CD4-positive, alpha-beta T cell treated with Interleukin-12 subunit alpha and Interleukin-12 subunit beta, for 1 hour (primary cell): ENCODE measurements at places on chromosomes 1 and 21.

DNA sequence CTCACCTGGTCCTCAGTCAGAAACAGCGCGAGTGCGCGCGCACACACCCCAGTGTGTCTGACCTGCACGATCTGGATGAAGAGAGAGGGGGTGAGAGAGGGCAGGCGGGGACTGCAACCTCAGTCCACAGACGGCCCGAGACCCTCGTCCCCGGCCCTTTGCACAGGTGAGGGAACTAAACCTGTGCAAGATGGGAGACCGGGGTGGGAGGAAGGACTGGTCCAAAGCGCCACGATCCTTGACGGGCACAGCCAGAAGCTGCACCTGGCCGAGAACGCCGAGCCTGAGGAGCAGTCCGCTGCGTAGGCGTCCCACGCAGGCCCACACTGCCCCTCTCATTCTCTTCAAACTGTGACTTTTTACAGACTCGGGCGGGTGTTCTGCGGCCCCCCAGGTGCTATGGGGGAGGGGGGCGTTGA is 519 bp upstream of the IQCC start:
- DNase-seq: no peak

DNA sequence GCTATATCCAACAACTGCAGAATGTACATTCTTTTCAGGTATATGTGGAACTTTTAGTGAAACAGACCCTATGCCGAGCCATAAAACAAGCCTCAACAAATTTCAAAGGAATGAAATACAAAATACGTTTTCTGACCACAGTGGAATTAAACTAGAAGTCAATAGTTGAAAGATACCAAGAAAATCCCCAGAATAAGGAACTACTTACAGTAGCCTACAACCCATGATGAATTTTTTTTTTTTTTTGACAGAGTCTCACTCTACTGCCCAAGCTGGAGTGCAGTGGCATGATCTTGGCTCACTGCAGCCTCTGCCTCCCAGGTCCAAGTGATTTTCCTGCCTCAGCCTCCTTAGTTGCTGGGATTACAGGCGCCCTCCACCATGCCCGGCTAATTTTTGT is 83.4 kb downstream of the RUNX3 start:
- DNase-seq: no peak

DNA sequence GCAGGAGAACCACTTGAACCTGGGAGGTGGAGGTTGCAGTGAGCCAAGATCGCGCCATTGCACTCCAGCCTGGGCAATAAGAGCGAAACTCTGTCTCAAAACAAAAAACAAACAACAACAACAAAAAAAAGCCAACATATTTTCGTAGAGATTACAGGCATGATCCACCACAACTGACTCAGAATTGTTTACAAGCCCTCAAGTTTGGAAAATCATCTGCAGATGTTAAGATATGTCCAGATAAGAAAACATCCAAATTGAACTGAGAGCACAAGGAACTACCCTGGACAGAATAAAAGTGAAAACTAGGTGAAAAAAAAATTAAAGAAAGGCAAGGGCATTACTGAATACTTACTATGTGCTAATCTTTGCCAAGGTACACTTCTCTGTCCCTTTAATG is 89.8 kb upstream of the WLS start:
- no peak for DNase-seq

GRCh38 chr1:71502006-71502405 is 421.2 kb upstream of the ZRANB2 start:
- DNase-seq: no peak

GRCh38 chr1:183824291-183824690 is 19.4 kb downstream of the RGL1 start:
- no peak for DNase-seq

DNA sequence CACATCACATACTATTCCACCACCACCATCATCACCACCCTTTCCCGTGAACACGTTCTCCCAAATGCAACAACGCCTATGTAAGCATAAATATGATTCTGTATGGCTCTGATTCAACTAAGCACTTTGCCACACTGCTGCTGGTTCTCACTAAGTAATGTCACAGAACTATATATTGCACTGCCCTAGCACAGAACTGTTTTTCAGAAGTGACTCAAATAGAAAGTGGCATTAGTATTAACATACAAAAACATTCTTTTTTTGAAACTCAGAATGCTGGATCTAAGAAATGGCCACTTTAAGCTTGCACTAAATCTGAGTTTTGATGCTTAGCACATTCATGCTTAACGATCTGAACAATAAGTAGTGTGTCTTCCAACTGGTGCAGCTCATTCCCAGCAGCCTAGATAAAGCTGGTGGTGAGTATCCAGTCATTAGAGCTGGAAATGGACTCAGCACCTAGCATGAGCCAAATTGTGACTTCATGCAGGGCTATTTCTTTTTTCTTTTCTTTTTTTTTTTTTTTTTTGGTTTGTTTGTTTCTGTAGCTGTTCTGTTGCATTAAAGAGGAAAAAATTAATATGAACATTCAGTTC is 46.2 kb upstream of the ZC3H11B start:
- no peak for DNase-seq

GRCh38 chr1:119544165-119544762 is 37.3 kb downstream of the HSD3B1 start:
- no peak for DNase-seq

GRCh38 chr1:204241050-204241449 is 27.3 kb upstream of the GOLT1A start:
- no peak for DNase-seq

- no peak for DNase-seq
Measured at GRCh38 chr1:172897738-172898137, 153.0 kb downstream of the TNFSF18 start.

DNA sequence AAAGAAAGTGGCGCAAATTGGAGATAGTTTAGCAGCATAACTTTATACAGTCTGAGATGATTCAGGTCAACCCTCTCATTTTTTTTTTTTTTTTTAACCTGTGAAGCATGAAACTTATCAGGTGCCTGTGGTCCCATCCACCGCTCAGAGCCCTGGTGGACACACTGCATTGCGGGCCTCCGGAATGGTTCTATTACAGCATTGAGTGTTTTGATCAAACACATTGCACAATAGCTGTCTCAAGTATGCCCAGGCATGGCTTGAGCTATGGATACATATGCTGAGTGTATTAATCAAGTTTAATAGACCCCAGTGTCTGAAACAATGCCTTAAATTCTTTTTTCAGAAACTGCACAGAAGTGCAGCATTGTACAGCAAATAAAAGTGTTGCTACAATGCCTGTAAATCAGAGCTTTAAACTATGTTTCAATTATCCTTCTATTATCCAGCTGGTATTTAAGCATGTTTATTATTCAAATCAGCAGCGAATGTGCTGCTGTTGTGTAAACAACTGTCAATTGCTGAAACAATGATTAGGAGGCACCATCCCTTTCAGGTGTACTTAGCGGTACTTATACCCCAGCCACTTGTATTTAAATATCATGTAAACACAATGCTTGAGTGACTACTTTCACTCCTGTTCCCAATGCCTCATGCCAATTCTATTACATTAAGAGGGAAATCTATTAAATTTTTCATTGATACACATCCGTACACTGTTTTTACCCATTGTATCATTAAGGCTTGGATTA is 456.6 kb downstream of the RPS6KC1 start:
- no peak for DNase-seq

DNA sequence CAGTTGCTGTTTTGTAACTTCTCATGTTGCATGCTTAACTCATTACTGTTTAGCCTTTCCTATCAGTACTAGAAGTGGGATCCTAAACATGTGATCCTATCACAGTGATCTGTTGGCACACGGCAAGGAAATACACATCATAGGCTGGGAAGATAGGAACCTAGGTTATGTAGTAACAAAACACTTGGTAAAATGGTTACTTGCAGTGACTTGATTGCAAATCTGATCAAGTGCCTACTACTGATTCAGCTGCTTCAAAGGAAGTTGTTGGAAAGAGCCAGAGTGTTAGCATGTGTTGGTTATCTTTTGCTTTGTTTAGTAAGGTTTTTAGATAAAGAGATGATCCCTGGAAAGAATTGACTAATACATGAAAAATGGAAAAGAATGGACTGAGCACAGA is 8.9 kb upstream of the VASH2 start:
- DNase-seq: no peak

DNA sequence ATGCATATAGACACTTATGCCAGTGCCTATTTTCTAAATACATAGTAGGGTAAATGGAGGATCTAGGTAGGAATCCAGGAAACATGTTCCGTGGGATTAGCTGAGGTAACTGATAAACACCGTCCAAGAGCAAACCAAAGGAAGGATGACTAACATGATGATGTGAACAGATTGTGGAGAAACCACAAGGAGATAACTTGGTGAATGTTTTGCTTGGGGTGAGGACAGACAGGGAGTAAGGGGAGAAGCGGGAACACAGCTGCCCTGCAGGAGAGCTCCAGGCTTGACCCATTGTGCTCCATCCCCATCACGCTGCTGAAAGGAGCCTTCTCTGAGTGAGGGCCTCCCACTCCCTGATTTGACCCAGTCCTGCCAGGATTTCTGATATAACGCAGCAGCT is 87.0 kb upstream of the ZC3H11B start:
- DNase-seq: no peak
